ENCODE measurements at places on chromosomes 5 and 9.

- DNase-seq, result no peak
These were observed 3.3 kb downstream of the PRELID1 start for GRCh38 chr5:177306674-177307543.

- DNase-seq, result no peak
These were observed 301.4 kb upstream of the ZNF608 start for GRCh38 chr5:125047871-125048270.

GRCh38 chr5:42579320-42579719, 156.1 kb downstream of the GHR start:
- DNase-seq, result no peak

GRCh38 chr9:123775289-123776284, 154.3 kb downstream of the DENND1A start:
- peak; percentile 38 for DNase-seq

- no peak for DNase-seq
These were observed 56.9 kb upstream of the IL7R start for GRCh38 chr5:35799753-35800152.

DNA sequence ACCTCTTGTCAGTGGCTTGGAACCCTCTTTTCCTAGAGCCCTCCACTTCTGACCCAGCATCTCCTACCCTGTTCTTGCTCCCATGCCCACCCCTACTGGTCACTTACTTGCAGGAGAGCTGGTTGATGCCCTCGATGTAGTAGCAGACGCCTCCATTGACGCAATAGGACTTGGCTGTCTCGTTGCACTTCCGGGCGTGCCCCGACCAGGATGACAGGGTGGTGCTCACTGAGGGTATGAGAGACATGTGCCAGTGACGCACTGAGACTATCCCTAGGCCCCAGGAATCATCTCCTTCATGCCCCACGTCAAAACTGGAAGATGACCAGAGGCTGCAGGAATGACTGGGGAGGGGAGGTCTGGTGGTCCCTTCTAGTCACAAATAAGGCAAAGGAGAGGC, 76.0 kb downstream of the PSD2 start:
- no peak for DNase-seq

DNA sequence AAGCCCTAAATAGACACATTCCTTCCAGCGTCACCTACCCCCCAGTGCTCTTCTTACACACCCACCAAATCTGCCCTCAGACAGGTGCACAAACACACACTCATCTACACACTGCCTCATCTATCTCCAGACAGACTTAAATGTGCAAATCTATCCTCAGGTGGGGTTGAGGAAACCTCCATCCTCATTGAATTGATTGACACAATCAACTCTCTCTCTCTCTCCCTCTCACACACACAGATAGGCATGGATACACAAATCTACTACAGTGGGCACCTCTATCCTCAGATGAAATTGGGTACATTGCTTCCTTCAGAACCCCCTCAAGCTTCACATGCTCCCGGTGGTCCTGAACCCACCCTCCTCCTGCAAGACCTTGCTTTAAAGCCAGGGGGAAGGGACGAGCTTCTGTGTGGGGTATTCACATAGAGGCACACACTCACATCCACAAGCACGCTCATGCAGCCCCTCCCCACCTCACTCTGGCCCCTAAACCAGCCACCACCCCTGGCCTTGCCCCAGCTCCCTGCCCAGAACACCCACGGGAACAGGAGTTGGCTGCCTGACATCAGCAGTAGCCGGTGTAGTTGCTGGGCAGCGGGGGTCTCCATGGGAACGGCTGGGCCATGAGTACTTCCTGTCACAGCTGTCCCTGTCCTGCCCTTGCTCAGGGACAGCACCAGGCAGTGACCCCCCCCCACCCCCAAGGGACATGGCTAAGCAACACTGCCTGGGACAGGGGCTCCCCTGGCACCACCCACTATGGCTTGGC, 22.8 kb downstream of the PCDH1 start:
- DNase-seq, result no peak

DNA sequence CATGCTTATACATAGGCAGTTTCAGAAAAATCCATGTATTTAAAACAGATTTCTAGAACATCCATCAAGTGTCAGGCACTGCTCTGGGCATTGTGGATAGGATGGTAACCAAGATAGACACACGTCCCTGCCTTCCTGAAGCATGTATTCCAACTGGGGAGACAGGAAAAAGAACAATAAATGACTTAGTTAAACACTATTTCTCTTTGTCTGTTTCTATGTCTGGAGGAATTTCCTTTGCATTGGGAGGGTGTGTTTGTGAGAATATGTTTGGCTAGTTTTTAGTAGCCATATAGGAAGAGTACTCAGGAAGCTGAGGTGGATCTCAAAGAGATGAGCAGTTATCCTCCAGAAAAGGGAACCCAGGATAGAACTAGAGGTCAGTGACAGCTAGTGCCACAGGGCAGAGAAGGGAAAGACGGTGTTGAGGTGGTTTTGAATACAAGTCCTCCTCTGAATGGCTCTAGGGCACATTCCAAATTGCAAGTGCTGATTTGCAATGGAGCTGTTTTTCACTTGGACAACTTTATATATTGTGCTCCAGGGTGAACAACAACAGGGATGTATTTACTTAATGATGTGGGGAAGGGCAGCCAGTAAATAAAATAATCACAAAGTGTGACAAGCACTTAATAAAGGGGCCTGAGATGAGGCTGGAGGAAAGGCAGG, 144.7 kb upstream of the SHB start:
- no peak for DNase-seq

GRCh38 chr5:7849681-7850394, 1.1 kb downstream of the CFAP90 start:
- no peak for DNase-seq

DNA sequence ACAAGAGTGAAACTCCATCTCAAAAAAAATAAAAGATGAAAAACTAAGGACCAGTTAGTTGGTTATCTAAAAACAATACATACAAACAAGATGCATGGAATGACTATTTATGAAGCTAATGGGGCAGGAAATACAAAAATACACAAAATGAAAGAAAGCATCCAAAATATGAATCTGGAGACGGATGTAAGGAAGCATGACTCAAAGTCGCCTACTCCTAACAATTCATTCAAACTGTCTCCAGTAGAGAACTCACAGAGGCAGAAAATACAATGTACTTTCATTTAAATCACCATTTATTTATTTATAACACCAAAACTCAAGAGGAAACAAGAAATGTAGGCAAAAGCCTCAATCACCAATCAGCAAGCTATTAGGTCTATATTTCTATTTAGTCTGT, 68.4 kb downstream of the SCAI start:
- DNase-seq, result no peak

DNA sequence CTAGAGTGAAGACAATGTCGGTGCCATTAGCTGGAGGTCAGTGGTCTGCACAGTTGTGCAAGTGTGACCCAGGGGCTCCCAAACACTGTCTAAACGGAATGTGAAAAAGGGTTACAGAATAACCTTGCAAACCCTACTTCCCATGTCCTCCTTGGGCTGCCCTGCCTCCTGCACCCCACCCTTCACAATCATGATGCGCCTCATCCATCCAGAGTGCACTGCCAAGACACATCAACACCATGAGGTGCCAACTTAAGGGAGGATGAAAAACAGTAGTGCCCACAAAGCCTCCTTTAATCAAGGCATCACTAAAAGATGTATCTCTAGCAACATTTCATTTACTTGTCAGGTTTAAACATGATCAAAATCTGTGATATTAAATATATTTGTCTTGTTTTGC, 87.1 kb downstream of the SETX start:
- DNase-seq, result no peak

DNA sequence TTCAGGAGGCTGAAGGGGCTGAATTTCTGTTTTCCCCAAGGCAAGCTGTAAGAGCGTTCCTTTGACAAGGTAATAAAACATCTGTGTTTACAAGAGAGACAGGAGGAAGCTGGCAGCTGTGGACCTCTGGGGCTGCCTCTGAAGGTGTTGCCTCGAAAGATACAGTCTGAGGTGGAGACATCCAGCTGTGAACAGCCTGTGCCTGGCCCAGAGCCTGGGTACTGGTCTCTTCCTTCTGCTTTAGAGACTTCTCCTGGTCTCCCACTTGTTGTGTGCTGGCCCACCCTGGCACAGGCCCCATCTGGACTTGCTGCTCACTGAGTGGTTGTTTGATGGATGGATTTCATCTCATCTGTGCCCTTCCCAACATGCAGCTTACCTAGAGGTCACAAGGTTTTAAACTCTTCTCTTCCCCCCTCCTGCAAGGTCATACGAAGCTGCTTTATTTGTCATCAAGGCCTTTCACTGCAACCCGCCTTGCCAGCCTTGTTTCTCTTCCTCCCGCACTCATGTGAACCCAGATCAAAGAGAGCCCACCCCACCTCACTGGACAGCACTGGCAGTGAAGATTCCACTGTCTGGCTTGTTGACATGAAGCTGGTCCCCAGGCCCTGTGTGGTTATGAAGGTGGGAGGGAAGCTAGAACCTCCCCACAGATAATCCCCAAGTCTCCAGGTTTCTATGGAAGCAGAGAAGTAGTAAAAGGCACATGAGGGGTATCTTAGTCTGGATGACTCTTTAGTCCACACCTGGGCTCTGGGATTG, 35.0 kb upstream of the ALDH1B1 start:
- no peak for DNase-seq

- no peak for DNase-seq
These were observed 153.6 kb downstream of the TRIO start for GRCh38 chr5:14296533-14297331.
